ENCODE measurements at places on chromosomes 6 and 20. TPM values are rescaled to one million over a fixed set of nuclear protein-coding genes. Genes with fewer than 3 reads are reported as not detected.

- no peak for DNase-seq
These were observed 312.2 kb upstream of the FLRT3 start for GRCh38 chr20:14649662-14650061.

DNA sequence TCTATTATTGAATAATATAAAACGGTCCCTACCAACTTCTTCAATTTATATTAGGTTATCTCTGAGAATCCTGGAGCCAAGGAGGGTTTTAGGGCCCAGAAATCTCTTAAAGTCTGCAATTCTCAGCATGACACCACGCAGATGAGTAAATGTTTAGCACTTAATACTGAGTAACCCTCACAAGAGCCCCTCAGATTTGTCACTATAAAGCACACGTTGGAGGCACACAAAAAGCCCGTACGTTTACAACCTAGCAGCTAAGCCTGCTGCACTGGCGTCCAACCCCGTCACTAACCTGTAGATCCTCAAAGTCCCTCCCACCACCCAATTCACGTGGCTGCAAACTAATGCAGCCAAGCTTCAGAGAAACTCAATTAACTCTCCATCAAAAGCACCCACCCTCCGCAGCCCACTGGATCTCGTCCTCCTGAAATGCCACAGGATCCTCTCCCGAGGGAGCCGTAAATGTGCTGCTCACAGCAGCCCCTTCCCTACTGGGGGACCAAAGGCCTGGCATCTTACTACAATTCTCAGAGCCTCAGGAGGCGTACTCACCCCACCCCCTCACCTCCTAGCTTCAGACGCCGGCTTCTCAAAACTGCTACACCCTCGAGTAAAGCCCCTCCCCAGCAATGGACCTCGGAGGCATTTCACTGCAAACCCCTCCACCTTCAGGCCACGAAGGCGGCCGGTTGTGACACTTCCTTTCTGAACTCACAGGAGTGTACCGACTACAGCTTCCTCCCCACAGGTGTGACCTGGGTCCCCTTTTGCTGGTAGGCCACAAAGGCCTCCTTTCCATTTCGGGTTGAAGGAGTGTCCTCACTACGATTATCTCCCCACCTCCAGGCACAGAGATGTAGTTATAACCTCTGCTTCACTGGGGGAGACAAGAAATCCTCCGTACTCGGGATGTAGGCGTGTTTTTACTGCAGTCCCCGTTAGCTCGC is 909 bp downstream of the CPNE1 start:
- no peak for DNase-seq

DNA sequence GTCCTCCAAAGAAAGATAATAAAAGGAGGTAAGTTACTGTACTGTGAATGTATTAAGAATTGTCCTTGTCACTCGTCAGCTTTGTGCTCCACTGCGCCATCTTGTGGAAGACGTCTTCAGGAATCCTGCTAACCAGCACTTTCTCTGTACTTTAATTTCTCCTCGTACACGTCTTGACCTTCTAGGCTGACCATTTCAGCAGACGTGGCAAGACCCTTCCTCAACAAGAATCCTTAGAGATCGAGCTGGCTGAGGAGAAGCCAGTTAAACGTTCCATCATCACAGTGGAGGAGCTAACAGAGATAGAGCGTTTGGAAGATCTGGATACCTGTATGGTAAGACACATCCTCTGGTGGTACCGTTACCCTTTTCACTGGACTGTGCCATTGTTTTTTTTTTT is 95.5 kb upstream of the SCGN start:
- DNase-seq, result peak; percentile 31

Gene SUMO4
- total RNA-seq, result 6.5 TPM

- no peak for DNase-seq
These were observed 35.9 kb upstream of the B4GALT5 start for GRCh38 chr20:49749625-49750024.

Gene CLIC5
- total RNA-seq, result 4.0 TPM

Gene CLPSL1
- total RNA-seq, result not detected

DNA sequence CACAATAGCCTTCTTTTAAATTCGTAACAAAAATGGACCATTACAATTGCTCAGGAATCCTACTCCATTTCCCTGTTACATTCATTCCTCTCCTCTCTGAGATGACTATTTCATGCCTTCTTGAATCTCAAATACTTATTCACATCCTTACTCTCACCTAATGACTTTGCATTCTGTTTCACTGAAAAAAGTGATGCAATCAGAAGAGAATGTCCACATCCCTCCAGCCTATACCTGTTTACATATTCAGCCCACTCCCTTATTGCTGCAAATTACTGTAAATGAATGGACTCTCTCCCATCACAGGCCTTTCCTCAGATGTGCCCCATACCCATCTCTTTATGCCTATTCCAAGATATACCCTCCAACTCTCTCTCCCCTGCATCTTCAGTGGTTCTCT is 8.6 kb downstream of the TAAR1 start:
- no peak for DNase-seq

Gene RBPJL
- total RNA-seq, result not detected

GRCh38 chr6:3881711-3882421 is 32.7 kb downstream of the FAM50B start:
- no peak for DNase-seq

- no peak for DNase-seq
These were observed 14.5 kb downstream of the TREM1 start for GRCh38 chr6:41271901-41272395.

DNA sequence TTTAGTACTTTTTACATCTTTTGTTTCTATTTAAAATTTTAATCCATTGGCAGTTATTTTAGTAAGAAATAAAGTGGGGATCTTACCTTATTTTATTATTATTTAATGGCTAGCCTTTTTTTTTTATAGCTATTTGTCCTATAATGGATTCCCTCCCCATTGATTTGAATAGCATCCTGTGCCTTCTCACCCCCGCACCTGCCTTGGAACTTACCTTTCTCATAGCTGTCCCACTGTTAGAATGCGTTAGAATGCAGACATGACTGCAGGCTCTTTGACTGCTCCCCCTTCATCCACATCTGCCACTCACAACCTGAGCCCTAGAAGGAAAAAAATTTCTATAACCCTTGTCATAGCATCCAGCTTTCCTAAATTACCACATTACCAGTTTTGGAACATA is 9.1 kb downstream of the PKIB start:
- no peak for DNase-seq

Gene STX7
- 25.9 TPM for total RNA-seq

GRCh38 chr6:116447496-116448011 is 13.6 kb upstream of the CALHM6 start:
- no peak for DNase-seq

GRCh38 chr6:96851858-96852257 is 14.6 kb upstream of the GPR63 start:
- no peak for DNase-seq

Gene E2F1
- 3.7 TPM for total RNA-seq

Gene GPR63
- total RNA-seq, result 1.5 TPM

- DNase-seq, result no peak
These were observed 25.4 kb downstream of the VEGFA start for GRCh38 chr6:43795421-43795820.

DNA sequence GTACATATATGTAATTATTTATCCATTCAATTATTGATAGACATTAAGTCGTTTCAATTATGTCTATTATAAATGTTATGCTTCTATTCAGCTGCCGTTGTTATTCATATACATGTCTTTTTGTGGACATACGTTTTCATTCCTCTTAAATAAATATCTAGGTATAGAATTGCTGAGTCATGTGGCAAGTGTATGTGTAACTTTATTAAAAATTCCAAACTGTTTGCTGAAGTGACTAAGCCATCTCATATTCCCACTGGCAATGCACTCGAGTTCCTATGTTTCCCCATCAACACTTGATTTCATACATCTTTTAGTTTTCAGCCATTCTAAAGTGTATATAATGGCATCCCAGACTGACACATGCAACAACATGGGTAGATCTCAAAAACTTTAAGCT is 739.7 kb upstream of the POU3F2 start:
- DNase-seq, result no peak

GRCh38 chr6:28960846-28961500 is 37.2 kb upstream of the TRIM27 start:
- no peak for DNase-seq

DNA sequence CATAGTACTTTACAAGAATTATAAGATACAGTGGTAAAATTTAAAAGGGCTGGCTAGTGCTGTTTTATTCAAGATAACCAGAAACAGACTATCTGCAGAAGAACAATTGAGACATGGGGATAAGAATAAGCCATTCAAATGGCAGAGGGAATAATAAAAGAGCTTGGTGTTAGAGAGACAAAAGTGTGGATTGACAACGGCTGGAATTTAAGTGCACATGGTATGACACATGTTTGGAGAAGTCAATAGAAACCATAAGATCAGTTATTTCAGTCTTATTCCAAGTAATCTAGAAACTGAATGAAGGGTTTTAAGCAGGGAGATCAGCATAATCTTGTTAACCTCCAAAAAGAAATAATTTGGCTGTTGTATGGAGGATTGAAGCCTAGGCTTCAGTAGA is 1205.5 kb upstream of the CITED2 start:
- DNase-seq, result no peak

Gene TRIM10
- 2.2 TPM for total RNA-seq

Gene MCHR2
- not detected for total RNA-seq

Gene IPCEF1
- 2.5 TPM for total RNA-seq

Gene GPR6
- not detected for total RNA-seq

Data from skin of body (tissue), 3 donors.